ENCODE measurements at places on chromosomes 4 and X.
A peak's percentile ranks its signal among the peaks of the same experiment; 100 is the strongest.

DNA sequence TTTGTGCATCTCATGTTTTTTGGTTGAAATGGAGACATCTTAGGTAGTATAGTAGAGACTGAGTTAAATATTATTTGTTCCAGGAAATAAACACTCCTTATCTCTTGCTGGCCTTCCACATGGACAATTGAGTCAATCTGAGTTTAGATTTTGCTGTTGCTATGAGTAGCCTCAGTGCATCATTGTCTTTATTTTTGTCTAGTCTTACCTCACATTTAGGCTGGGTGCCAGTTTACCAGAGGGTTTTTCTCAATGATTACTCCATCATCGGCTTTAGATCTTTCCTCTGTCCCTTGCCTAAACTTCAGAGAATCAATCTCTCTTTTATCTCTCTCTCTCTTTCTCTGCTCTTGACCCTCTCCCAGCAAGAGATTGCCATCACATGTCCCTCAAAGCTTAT is 73.6 kb downstream of the GABRB1 start:
- no peak for DNase-seq

- DNase-seq = no peak
Observed at GRCh38 chr4:1334579-1334895, 12.5 kb upstream of the UVSSA start.

DNA sequence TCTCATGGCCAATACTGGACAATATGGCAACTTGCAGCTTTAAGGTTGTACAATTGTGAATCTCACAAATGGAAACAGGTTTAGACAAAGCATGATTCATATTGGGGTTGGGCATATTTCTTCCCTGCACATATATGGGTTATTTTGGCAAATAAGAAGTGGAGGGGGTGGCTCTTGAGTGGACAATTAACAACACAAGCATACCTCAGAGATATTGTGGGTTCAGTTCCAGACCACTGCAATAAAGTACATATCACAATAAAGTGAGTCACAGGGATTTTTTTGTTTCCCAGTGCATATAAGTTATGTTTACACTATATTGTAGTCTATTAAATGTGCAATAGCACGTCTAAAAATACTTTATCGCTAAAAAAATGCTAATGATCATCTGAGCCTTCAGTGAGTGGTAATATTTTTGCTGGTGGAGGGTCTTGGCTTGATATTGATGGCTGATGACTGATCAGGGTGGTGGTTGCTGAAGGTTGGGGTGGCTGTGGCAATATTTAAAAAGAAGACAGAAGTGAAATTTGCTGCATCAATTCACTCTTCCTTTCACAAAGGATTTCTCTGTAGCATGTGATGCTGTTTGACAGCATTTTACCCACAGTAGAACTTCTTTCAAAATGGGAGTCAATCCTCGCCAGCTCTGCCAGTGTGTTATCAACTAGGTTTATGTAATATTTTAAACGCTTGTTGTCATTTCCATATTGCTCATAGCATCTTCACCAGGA is 50.5 kb upstream of the OGT start:
- DNase-seq = no peak

DNA sequence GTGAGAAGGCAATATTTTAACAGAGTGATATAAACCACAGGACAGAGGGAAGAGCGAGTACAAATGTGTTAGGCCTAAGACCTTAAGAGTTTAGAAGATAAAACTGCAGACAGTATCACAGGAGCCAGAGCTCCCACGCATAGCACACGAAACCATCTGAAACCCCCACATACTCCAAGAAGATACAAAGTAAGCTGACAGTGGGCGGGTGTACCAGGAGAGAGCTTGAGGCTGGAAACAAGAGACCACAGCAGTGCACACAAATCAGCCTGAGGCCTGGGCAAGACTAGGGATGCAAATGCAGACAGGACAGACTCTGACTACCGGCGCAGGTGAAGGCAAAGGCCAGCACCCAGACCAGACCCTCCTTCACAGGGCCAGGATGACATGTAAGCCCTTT is 54.1 kb upstream of the ARHGAP24 start:
- no peak for DNase-seq

GRCh38 chr4:16745009-16745635 is 153.3 kb downstream of the LDB2 start:
- DNase-seq = no peak

DNA sequence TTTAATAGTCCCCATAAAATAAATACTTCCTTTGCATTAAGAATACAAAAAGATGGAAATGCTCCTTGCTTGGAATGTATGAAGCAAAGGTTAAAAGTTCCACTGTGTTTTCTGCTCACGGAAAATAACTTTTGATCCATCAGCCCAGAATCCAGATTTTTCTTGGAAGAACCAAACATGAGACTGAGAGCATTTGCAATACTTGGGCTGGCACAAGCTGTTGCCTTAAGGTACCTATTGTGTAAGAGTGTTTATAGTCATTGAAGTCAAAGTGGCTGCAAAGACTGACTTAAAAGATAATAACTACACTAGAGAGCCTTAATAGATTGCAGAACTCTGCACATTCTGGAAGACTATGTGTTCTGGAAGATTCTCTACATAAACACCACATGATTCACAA is 281.4 kb downstream of the RAB28 start:
- no peak for DNase-seq

GRCh38 chr4:87030755-87031441 is 96.1 kb downstream of the AFF1 start:
- DNase-seq = no peak

DNA sequence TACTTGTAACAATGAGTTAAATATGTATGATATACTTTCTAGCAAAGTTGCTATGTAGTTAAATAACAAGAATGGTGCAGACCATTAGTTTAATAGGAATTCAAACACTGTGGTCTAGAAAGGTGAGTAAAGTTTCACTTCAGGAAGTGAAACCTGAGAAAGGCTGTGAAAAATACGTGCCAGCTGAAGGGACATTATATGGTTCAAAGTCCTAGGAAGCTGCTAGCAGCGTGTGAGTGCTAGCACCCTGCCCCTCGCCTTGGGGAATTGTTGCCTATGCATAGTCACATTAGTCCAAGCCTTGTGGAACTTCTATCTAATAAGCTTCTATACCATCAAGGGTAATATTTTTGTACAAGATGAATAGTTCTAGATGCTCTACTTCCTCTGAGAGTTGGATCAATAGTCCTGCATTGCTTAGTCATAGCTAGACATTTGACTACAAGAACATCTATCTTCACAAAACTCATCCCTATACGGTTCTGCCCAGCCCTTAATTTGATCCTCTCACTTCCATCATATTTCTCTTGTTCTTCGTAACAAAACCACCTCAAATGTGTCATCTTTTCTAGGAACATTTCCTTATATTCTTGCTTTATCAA is 45.8 kb upstream of the ARSJ start:
- DNase-seq = no peak

GRCh38 chrX:124406294-124407014 is 60.1 kb downstream of the SH2D1A start:
- peak; percentile 1 for DNase-seq

DNA sequence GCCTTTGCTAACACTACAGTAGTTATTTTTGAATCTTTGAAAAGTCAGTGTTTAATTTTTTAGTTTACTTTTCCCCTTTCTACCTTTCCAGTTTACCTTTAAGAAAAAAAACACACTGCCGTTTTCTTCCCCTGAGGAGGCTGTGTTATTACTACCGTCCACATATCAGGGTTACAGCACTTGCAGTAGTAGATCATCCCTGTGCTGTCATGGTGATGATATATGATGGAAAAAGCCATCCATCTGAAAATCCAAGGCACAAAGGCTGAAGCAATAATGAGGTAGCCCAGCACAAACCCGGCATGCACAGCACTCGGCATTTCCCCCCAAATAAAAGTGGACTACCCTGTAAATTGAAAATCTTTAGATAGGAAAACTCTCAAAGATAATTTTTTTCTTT is 258.7 kb downstream of the CXXC4 start:
- no peak for DNase-seq

- no peak for DNase-seq
Observed at GRCh38 chrX:74422576-74423288, 1.4 kb downstream of the SLC16A2 start.

DNA sequence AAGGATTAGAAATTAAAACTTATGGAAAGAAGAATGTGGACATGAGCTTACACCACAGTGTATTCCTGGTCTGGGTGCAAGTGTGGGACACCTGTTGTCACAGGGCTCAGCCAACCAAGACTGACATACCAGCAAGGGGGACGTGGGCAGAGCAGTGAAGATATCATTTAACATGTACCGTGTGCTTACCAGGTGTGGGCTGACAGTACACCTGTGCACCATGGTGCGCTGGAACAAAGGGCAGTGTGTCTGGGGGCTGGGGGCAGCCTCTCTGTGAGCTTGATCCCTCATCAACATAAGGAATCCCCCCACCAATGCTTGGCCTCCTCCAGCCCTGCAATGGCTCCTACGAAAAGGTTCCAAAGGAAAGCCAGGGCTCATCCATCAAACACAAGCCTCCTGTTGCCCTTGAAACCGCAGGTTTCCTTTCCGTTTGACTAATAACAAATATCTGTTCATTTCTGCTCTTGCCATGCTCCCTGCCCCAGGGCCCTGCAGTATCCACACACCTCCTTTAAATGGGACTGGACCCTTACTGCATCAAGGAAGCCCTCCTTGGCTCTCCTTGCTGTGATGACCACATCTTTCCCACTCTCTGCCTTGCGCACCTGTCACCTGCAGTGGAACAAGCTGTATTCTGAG is 16.7 kb downstream of the EVC2 start:
- DNase-seq = no peak

DNA sequence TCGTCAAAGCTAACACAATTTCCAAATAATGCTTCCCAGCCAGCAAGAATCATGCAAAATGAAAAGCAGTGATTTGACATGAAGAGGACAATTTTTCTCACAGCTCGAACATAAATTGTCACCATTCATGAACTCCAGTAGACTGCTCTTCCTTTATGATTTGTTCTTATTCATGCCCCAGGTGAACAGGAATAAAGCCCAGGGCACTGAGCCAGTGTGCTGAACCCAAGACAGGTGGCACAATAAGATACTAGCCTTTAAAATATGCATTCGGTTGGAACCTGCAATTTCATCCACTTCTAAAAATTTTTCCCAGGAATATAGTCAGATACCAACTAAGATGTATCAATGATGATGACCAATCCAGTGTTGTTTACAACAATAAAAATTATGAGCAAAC is 139.7 kb downstream of the PRSS12 start:
- no peak for DNase-seq

DNA sequence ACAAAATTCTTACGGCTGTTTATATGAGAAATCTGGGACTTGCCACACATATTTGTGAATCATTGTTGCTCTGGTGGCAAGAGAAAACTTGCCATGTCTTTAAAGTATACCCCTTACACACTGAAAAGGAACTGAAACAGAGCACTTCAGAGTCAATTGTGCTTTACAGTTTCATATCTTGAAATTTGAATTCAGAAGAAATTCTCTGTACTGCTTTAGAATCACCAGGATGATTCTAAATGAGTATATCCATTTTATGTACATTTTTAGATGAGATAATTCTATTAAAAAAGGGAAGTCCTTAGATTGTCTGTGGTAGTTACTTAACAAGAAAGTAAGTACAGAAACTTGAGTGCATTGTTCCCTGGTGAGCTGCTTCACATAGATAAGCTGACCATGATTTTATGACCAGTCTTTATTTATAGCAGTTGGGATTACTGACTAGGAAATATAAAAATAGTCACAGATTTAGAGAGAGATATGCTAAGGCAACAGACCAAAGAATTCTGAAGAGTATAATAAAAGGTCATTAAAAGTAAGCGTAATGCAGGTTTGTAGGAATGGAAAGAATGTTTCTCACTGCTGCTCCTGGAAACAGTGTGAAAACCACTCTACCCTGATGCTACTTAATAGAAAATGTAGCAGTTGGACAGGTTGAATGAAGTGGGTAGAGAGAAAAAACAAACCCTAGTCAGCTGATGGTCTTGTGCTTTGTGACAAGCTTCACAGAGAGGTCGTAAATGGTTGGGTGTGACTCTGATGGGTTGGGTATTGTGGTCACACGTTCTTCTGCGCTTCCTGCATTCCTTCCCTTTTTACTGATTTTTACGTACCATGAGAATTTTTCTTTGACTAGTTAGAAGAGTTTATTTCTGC is 41.0 kb downstream of the FNIP2 start:
- no peak for DNase-seq

DNA sequence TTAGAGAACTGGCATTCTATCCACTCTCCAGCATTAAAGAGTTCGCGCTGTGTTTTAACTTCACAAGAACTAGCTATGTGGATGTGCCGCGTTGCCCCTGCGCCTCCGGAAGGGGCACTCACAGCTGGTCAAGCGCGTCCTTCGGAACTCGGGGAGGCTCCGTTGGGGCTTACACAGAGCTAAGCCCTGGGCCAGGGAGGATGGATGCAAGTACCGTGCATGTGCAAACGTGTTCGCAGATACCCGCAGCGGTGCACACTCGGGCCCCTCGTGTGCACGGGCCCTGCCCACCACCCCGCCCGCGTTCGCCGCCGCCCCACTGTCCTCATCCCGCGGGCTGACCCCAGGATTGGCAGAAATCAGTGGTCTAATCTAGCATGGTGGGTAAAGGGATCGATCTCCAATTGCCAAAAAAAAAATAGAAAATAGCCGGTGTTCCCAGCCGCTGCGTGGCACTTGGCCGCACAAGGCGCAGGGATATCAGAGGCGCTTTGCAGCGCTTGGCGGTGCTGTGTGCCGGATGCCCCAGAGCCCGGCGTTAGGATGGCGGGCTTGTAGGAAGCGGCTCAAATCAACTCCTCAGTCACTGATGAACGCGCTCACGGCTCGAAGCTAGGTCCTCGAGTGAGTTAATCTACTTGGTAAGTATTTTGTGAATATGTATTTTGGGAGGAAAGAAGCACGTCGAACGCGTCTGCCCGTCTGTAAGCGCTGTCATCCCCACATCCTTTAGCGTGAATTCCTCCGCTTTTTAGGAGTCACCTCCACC is 989 bp upstream of the PCDH10 start:
- DNase-seq = no peak

DNA sequence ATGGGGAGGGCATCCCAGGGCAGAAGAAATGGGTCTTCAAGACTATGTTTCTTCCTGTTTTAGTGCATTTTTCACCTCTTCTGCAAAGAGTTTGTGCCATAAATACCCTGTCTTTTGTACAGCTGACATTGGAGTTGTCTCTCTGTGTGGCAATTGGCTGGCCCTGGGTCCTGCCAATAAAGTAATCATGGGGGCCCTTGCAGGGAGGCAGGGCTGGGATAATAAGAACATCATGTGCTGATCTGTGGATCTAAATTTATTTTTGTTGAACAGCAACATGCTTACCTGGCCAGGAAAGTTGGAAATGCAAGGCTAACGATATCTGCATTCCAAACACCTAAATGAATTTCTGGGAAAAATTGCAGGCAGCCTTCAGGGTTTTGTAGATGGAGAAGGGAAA is 174.6 kb upstream of the GATB start:
- DNase-seq = no peak

- no peak for DNase-seq
Observed at GRCh38 chr4:80112236-80112635, 39.2 kb upstream of the ANTXR2 start.

GRCh38 chr4:103457566-103457965 is 259.4 kb upstream of the CENPE start:
- no peak for DNase-seq

- no peak for DNase-seq
Observed at GRCh38 chr4:110181890-110182289, 16.5 kb downstream of the ELOVL6 start.

Measured in T-helper 22 cell (primary cell).